Neural progenitor cell (in vitro differentiated cells): ENCODE measurements at places on chromosomes 3 and 15.
A peak's percentile ranks its signal among the peaks of the same experiment; 100 is the strongest.

DNA sequence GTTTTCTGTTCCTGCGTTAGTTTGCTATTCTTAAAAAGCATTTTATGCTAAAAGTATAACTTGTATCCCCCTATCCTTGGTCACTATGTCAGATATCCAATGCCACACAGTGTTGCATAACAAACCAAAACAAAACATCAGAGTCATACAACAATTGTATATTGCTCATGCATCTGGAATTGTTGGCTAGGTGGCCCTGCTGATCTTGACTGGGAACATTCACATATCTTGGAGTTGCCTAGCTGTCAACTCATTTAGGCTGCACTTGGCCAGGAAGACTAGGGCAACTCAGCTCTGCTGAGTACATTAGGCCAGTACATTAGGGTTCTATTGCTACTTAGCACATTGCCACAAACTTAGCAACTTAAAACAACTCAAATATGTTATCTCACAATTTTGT is 706.5 kb upstream of the UBE2E2 start:
- no peaks in the 10 kb centered on the region for H3K36me3 ChIP-seq
- H3K4me1 ChIP-seq = peaks cover 5% of the 10 kb centered on the region
- no peak for DNase-seq
- H3K27me3 ChIP-seq = no peaks in the 10 kb centered on the region
- no peak overlapping the region for H3K27ac ChIP-seq

GRCh38 chr3:195101001-195101583 is 169.9 kb downstream of the XXYLT1 start:
- no peak for DNase-seq
- H3K27ac ChIP-seq = no peak overlapping the region
- H3K4me1 ChIP-seq = no peaks in the 10 kb centered on the region
- H3K27me3 ChIP-seq = no peaks in the 10 kb centered on the region
- no peak overlapping the region for H3K4me3 ChIP-seq
- no peaks in the 10 kb centered on the region for H3K36me3 ChIP-seq

GRCh38 chr15:43799945-43800285 is at the start of gene SERINC4:
Gene SERINC4, minus strand, starts transcription at chr15:43800220. Its CDS starts 234 bp downstream, at chr15:43799986.
- H3K4me1 ChIP-seq = peaks cover 23% of the 10 kb centered on the region
- peak within 1 kb of the TSS; percentile 87 for H3K27ac ChIP-seq
- peak within 1 kb of the TSS; percentile 77 for H3K4me3 ChIP-seq
- DNase-seq = peak; percentile 66
- H3K36me3 ChIP-seq = no peaks in the 10 kb centered on the region

GRCh38 chr3:31891876-31892455 is 89.1 kb downstream of the OSBPL10 start:
- H3K27me3 ChIP-seq = no peaks in the 10 kb centered on the region

- H3K4me1 ChIP-seq = peaks cover 1% of the 10 kb centered on the region
- no peaks in the 10 kb centered on the region for H3K36me3 ChIP-seq
- no peak overlapping the region for H3K27ac ChIP-seq
- no peak for DNase-seq
- H3K27me3 ChIP-seq = no peaks in the 10 kb centered on the region
These were observed 375.5 kb downstream of the NTRK3 start for GRCh38 chr15:87881026-87881425.
